Mesenteric fat pad (tissue), 1 donor: ENCODE measurements at places on chromosomes 1 and 21. TPM values are rescaled to one million over a fixed set of nuclear protein-coding genes. Genes with fewer than 3 reads are reported as not detected.

DMAP1 gene
- 27.5 TPM for total RNA-seq

CASZ1 gene
- total RNA-seq: 8.4 TPM

PLPP3 gene
- total RNA-seq: 112 TPM

TNFAIP8L2 gene
- 8.0 TPM for total RNA-seq

JAM2 gene
- total RNA-seq: 13.3 TPM

NBL1 gene
- 126 TPM for total RNA-seq

FBXO2 gene
- 0.71 TPM for total RNA-seq

UMODL1 gene
- not detected for total RNA-seq

MYOC gene
- 6.3 TPM for total RNA-seq

PADI2 gene
- 4.0 TPM for total RNA-seq

B3GALT5 gene
- 0.06 TPM for total RNA-seq

POLR3GL gene
- total RNA-seq: 30.7 TPM

SYTL1 gene
- total RNA-seq: 1.9 TPM

TMCC2 gene
- total RNA-seq: 1.1 TPM
